Memory B cell (primary cell): ENCODE measurements at places on chromosomes 12 and 14.

- DNase-seq, result no peak
Observed at GRCh38 chr14:74601982-74602381, 10.1 kb downstream of the LTBP2 start.

DNA sequence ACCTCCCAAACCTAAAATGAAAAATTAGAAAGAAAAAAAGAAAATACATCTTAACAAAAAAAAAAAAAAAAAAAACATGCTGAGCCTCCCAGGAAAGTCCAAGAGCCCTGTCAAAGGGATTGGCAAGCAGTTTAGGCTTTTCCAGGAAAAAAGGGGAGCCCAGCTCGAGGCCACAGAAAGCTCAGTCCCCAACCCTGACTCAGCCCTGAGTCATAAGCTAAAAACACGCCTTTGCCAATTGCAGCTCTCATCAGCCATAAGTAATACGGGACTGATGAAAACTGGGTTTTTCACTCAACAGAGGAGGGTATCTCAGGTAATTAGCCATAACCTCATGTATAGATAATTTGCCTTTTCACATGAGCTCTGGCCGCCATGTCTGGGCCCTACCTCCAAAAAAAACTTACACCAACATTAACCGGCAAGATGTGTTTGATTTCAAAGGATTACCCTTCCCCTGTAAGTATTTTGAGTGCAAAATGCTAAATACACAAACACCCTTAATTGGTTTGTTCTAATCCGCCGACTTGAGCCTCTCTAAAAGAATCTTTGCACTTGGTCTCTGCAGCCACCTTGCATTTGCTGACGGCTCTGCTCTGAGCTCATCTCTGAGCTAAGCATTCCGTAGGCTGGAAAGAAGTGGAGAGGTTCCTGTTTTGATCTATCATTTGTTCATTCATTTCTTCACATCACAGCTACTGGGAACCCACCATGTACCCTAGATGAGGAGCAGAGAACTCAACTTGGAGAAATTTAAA is 319.2 kb downstream of the BCL11B start:
- DNase-seq, result no peak

- DNase-seq, result peak; percentile 47
Observed at GRCh38 chr14:104794993-104795780, at the start of gene AKT1. Gene AKT1 (minus strand): TSS chr14:104795748. CDS start chr14:104792643, 3,105 bp downstream.

GRCh38 chr12:105822131-105823105 is 316.3 kb downstream of the NUAK1 start:
- no peak for DNase-seq
